Sigmoid colon (tissue), 7 donors: ENCODE measurements at places on chromosomes 11 and 22.
A peak's percentile ranks its signal among the peaks of the same experiment; 100 is the strongest.

- no peak for DNase-seq
Observed at GRCh38 chr11:12803086-12803826, 129.0 kb downstream of the TEAD1 start.

GRCh38 chr22:50563413-50564160 is 868 bp upstream of the SYCE3 start:
- DNase-seq, result no peak

DNA sequence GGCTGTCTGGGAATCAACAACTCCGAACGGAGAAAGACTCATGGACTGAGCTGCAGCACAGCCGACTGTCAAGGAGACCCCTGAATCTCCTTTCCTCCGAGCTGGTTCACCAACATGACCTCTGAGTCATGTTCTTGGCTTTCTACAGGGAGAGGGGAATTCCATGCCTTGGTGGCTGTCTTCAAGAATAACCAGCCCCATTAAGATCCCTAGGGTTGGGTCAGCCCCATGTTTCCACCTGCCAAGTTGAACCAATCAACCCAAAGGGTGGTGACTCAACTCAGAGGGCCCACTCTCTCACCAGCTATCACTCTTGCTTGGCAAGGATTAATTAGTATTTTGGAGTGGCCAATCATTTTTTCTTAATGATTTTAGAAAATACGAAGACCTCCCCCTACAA is 28.3 kb upstream of the IGSF22 start:
- no peak for DNase-seq

GRCh38 chr11:108196901-108197300 is 25.5 kb downstream of the NPAT start:
- no peak for DNase-seq

DNA sequence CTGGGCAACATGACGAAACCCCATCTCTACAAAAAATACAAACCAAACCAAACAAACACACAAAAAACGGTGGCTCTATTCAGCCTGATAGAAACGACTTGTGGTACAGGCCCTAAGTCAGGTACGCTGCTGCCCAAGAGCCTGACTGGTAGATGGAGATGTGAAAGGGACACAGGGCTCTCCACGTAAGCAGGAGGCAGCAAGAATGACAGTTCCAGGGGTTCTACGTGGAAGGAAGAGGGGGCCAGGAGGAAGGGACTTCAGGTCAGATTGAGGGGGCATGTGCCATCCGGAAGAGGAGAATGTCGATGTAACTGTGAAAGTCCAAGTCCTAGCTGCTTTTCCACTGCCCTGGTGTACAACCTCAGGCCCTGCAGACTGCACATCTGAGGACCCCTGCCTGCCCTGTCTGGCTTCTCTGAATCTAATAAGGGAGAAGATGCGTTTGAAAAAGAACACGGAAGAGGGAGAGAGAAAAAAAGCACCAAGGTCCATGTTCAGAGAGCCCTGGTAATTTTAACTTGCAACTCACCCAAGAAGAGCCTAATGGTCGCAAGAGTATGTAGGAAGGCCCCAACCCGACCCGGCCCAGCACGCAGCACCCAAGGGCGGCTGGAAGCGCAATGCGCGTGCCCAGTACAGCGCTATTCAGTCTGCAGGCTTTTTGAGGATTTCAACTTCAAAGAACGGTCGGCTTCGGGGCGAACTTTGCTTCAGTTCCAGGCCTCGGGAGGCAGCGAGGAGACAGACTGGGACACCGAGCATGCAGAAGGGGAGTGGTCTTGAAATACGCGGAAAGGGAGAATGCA is 909 bp upstream of the ZNRD2 start:
- DNase-seq, result no peak

GRCh38 chr11:64094463-64095260 is 58.9 kb downstream of the FLRT1 start:
- DNase-seq, result peak; percentile 83
